Activated CD4-positive, CD25-positive, alpha-beta regulatory T cell treated with anti-CD3 and anti-CD28 coated beads, Interleukin-2, amount 50 U/mL, for 16 hours (primary cell): ENCODE measurements at places on chromosomes 7 and 10.

- DNase-seq: no peak
Measured at GRCh38 chr7:135672560-135673359, 10.4 kb downstream of the STMP1 start.

GRCh38 chr10:11106621-11107374 is 89.1 kb downstream of the CELF2 start:
- no peak for DNase-seq

GRCh38 chr7:129649128-129649690 is 37.7 kb downstream of the NRF1 start:
- no peak for DNase-seq

- no peak for DNase-seq
Measured at GRCh38 chr10:72561745-72562166, 64.1 kb downstream of the MICU1 start.

DNA sequence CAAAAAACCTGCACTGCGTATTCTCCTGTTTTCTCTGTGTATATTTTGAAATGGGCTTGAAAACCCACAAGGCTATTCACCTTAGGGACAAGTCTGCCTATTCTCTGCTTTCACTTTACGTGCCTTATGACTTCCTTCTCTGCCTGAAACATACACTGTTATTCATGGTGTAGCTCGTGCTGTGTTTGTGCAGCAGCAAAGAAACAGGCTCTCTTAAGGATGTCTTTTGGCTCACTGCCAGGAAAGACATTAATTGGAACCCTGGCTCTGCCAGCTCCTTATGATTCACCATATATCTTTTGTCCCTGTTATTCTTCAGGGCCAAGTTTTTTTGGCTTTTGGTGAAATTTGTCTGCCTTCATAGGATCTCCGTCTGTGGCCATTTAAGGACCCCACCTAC is 92.4 kb downstream of the TMEM106B start:
- no peak for DNase-seq

DNA sequence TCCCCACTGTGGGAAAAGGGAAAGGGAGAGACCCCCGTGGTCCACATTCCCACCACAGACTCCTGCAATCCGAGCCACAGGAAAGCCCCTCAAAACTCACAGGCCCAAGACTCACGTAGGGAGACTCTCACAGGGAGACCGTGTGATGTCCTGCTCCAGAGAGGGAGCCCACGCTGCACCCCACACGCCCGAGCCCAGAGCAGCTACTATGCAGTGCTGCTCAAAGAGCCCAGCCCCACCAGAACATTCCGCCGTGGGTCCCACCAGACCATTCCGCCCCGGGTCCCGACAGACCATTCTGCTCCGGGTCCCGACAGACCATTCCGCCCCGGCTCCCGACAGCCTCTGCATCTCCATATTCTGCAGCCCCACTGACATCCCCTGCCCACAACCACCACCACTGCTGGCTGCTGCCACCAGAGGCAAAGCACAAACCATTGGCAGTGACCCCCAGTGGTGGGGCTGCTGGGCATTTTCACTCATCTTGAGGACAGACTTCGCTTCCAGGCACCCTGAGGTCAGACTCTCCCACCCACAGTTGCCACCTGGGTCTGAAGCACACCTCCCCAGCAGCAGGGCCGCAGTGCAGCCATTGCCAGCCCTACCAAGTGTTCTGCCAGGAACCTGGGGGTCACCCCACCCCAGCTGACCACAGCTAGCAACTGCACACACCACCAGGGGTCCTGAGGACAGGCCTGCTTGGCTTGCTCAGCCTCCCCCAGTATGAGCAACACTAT is 625.4 kb upstream of the FOXK1 start:
- DNase-seq: no peak

DNA sequence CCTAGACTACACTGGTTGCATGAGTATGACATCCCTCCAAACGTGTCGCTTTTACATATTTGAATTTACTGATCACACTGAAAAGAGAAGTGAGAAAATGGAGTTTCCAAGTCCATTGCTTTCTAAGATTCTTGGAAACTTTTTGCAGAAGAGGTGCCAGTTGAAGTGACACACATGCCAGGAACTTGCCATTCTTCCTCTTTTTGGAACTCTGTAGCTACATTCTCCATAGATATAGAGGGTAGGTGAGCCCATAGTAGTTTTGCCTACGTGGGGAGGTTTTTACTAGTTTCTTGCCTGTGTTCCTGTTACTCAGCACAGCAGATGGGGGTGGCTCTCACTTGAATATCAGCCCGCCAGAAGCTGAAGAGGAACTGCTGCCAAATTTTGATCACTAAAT is 286.6 kb upstream of the NRP1 start:
- DNase-seq: no peak

- no peak for DNase-seq
Measured at GRCh38 chr7:107580716-107581383, 804 bp downstream of the BCAP29 start.

DNA sequence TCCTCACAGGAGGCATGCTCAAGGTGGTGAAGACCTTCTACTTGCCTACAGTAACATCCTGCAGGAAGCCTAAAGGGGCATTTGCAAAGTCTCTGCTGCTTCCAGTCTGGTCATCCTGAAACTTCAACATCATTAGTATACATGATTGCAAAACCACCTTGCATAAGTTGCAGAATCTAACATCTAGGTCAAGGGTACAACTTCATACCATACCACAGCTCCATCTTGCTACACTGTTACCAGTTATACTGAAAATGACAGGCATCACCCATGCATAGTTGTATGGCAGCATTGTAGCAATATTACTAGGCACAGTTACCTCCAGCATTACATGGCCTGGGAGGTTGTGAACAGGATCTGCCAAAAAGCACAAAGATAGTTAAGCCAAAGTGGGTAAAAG is 13.7 kb upstream of the MACROH2A2 start:
- no peak for DNase-seq

DNA sequence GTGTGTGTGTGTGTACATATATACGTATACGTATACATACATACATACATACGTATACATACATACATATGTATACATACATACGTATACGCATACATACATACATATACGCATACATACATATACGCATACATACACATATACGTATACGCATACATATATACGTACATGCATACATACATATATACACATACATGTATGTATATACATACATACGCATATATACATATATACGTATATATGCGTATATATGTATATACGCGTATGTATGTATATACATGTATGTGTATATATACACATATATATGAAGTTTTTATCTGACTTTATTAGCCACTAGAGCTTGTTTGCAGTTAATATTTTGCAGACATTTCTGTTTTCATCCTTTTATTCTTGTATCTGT is 63.3 kb downstream of the TBC1D12 start:
- no peak for DNase-seq

GRCh38 chr7:26485367-26485934 is 193.8 kb downstream of the SNX10 start:
- DNase-seq: no peak

DNA sequence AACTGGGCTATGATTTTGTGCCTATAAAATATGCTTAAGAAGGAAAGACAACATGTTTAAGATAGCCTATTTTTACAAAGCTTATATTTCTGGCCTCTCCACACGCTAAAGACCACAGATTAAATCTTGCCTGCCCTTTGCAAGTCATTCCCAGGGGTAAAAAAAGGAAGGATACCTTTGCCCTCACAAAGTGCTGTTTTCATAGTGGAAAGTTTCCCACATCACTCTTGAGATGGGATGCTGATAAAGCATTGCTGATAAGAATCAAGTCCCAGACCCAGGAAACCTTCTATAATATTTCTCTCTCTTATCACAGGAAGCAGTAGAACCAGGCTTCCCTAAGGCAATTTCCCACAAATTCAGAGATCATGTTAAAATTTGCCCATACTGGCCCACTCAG is 56.5 kb downstream of the GSAP start:
- no peak for DNase-seq

GRCh38 chr7:99748846-99749579 is 14.0 kb upstream of the CYP3A7 start:
- no peak for DNase-seq

DNA sequence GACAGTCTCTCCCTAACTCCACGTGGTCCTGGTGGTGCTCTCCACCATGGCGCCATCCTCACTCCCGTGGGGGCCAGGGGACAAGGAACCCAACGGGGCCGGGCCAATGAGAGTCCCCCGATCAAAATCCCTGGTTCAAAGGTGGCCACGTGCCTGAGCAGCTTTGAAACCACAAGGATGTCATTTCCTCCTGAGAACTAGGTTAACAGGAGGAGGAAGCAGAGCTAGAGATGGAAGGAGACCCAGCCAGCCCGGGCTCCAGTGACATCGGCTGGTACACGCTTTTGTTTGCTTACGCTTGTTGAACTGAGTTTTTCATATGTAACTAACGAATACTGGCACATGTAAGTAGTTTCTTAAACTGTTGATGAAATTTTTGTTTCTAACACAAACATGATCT is 61.7 kb downstream of the PRPF18 start:
- DNase-seq: no peak

DNA sequence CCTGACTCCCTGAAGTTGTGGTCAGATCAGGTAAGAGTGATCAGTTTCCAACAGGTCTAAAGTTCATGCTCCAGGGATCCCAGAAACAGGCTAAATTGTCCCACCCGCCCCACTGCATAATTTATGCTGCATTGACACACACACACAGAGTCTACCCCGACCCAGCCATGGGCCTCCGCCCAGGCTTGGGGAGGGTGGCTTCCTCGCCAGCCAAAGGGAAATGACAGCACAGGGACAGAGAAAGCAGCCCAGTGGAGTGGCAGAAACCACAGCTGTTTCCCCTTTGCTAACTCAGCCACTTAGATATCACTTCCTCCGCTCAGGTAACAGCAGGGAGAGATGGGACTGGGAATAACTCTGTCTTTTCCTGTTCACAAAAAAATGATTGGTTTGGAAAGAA is 9.4 kb downstream of the SH3PXD2A start:
- DNase-seq: no peak

- DNase-seq: no peak
Measured at GRCh38 chr7:26584987-26585665, 279.3 kb downstream of the SKAP2 start.

- no peak for DNase-seq
Measured at GRCh38 chr10:34373211-34373610, 441.9 kb downstream of the PARD3 start.

GRCh38 chr10:99013885-99014284 is 221.8 kb downstream of the HPSE2 start:
- DNase-seq: no peak

- no peak for DNase-seq
Measured at GRCh38 chr7:6453734-6454133, 6.0 kb upstream of the DAGLB start.

DNA sequence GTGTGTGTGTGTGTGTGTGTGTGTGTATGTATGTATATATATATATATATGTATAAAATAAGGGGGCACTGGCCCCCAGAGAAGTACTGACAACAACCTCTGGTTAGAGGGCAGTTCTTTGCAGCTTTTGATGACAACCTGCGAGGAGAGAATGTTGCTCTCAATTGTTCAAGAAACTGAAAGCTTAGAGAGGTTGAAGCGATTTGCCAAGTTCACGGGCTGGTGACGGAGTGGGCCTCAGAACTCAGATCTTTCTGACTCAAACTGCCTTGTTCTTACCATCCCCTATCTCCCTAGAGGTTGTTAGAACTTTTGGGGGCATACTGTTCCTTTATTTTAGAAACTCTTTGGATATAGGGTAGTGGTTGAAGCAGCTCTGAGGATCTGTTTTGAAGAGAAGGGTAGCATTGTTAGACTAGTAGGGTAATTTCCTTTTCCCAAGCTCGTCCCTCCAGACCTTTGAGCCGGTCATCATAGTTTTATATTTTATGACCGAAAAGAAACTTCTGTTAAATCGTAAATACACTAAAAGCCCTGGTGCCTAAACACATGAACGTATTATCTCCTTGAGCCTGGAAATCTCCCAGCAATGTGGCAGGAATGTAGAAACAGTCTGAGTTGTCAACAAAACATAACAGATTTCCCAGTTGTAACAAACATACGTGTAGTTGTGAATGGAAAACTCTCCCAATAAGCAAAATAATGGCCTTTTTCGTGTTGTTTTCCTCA is 541.7 kb upstream of the GALNT17 start:
- no peak for DNase-seq

DNA sequence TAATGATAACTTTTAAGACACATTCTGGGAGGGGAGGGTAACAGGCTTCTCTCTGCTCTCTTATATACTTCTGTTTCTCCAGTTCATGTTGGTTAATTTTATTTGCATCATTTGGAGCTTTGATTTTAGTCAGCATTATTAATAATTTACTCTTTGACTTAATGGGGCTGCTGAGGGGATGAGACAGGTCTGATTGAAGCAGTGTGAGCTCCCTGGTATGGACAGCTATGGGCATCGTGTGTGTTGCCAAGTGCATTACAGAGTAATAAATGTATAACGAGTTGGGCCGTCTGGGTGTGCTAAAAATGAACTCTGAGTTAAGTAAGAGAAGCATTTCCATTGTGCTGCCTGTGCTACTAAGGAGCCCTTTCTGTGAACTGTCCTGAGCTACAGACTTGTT is 31.7 kb upstream of the IKZF1 start:
- no peak for DNase-seq

DNA sequence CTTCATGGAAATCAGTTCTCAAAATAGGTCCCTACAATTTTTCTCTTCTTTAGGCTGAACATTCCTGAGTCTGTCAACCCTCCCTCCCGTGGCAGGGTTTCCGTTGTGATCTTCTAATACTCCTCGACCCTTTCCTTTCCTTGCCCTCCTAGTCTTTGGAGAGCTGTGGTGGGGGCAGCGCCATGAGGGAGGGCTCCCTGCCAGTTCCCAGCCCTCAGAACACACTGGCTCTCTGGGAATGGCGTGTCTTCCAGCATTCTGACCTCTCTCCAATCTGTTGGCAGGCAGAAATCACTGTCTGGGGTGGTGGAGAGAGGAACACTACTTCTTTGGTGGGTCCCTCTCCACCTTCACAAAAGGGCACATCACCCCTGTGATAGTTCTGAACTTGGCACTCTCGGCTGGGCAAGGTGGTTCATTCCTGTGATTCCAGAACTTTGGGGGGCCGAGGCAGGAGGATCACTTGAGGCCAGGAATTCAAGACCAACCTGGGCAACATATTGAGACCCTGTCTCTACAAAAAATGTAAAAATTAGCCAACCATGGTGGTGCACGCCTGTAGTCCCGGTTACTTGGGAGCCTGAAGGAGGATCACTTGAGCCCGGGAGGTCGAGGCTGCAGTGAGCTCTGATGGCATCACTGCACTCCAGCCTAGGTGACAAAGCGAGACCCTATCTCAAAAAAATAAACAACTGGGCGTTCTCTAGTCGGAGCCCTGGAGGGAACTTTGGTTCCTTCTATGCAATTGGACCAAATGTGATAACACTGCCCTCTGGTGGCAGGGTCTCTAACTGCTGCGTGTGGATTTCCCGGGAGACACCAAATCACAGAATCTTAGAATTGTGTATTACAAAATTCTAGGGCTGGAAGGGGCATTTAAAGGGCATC is 13.1 kb upstream of the ARPC1A start:
- peak; percentile 60 for DNase-seq

GRCh38 chr10:126438407-126438783 is 50.1 kb upstream of the ADAM12 start:
- no peak for DNase-seq
